ENCODE measurements at places on chromosomes 12 and 14.

GRCh38 chr14:71465316-71465715 is 466.9 kb upstream of the RGS6 start:
- DNase-seq, result peak; percentile 26

DNA sequence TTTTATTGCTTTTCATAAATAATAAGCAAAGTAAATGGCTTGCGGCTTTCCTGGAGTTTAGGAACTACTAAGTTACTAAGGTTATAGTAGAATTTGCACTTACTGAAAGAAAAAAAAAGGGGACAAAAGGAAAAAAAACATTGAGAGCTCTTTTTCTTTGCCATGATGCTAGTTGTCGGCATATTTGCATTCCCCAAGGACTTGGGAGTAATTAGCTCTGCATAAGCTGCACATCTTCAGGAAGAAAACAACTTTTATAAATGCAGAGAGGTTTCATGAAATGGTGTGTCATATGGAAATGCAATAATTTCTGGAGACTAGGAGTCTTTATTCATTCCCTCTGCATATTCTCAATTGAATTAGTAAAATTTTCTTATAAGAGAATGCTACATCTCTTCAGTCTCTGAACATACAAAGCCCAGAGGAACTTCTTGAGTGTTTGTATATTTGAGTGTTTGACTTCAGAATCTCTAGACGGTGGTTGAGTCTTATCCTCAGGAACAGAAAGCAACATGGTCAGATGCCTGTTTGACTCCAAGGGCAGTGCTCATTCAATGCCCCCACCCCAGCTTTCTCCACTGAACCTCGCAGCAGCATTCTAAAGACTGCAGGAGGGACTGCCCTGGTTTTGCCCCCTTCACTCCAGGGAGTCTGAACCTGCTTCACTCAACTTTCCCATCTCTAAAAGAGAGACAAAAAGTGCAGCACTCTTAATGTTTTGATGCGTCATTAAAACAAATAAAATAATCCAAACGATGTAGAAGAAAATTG is 158.9 kb upstream of the EEA1 start:
- DNase-seq, result no peak

GRCh38 chr14:68782091-68782981 is 10.5 kb downstream of the ZFP36L1 start:
- DNase-seq, result no peak

GRCh38 chr12:31117203-31118011 is 43.7 kb downstream of the DDX11 start:
- DNase-seq, result peak; percentile 8

- peak; percentile 22 for DNase-seq
Measured at GRCh38 chr14:61860294-61860918, 98.2 kb downstream of the SNAPC1 start.

Measured in fibroblast of skin of right quadriceps (primary cell).